Activated CD4-positive, alpha-beta T cell treated with anti-CD3 and anti-CD28 coated beads for 1 hour (primary cell): ENCODE measurements at places on chromosomes 16 and 17.

DNA sequence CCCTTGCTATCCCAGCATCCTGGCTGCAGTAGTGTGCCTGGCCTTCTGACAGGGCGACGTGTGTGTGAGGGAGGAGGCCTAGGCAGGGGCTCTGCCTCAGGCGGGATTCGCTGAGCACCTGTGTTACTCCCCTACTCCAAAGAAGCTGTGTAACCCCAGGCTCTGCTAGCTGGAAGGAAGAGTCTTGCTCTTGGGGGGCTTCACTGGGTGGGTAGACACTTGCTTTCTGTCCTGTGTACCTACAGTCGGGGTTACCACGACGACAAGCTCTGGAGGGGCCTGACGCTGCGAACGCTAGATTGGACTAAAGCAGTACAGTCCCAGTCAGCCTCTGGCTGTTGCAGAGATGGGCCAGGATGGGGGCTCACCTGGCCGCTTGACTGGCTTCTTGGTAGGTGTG lies 9.5 kb downstream of the EXOC7 start:
- DNase-seq, result no peak

DNA sequence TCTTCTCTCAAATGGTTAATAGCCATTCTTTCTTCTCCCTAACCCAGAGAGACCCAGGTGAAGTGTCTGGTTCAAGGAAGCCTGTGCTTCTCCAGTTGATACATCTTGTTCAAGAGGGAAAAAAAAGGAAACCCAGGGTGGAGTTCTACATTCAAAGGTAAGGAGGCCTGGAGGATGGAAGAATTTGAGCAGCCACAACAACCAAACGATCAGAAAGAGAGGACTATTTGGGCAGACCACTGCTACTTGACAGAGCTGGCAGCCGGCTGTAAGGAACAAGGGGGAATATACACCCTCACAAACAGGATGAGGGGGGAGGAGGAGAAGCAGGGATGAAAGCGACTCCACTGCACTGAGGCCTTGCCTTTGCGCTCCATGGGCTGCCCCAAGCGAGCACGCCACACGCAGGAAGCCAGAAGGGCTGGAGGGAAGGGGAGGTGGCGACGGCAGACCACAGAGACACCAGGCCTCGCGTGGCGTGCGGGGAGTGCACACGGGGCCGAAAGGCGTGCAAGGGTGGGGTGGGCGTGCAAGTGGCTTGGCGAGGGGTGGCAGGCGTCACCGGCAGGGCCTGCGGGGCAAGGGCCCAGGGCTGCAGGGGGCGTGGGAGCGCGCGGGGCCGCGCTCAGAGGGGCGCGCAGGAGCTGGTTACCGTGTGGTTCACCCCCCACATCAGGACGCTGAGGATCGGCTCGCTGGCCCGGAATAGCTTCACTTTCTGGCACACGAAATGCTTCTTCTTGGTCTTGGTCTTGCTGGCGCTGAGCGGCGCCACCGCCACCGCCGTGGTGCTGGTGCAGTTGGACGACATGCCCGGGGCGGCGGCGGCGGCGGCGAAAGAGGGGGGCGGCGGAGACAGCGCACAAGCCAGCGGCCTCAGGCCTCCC lies 499 bp downstream of the PIP4K2B start:
- DNase-seq, result no peak

GRCh38 chr16:80693553-80693952 lies 110.8 kb downstream of the CDYL2 start:
- no peak for DNase-seq

DNA sequence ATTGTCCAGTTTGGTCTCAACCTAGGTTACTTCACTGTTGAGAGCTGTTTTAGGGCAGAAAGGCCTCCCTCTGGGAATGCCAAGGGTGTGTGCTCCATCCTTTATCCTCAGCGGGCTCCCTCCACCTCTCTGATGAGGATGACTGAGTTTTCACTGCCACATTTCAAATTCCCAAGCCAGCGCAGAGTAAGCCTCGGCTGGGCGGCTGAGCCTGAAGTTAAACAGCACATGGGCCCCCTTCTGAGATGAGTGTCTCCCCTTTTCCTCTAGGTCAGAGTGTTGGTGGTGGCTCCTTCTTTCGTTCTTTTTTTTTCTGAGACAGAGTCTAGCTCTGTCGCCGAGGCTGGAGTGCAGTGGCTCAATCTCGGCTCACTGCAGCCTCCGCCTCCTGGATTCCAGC lies 5.5 kb upstream of the GCSH start:
- no peak for DNase-seq

GRCh38 chr17:36675250-36675649 lies 73.9 kb downstream of the MRM1 start:
- DNase-seq, result no peak

GRCh38 chr16:17343728-17344127 lies 127.0 kb downstream of the XYLT1 start:
- no peak for DNase-seq

- DNase-seq, result no peak
Observed at GRCh38 chr16:76899767-76900166, 291.2 kb upstream of the MON1B start.

DNA sequence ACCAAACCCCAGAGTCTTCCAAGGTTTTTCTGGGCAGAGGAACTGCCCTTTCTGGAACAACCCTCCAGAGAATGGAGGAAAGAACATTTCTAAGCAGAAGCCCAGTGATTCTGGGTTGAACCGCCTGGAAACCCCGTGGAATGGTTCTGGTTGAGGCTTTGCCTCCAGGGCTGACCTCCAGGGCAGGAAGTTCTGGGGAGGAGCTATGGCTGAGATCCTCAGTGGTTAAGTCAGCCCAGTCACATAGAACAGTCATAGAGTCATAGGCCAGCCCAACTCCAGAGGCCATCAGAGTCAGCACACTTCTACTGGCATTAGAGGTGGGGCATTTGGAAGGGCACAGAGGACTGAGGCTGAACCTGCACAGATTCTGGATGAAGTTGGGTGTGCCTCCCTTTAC lies 65.9 kb downstream of the SPACA3 start:
- no peak for DNase-seq

DNA sequence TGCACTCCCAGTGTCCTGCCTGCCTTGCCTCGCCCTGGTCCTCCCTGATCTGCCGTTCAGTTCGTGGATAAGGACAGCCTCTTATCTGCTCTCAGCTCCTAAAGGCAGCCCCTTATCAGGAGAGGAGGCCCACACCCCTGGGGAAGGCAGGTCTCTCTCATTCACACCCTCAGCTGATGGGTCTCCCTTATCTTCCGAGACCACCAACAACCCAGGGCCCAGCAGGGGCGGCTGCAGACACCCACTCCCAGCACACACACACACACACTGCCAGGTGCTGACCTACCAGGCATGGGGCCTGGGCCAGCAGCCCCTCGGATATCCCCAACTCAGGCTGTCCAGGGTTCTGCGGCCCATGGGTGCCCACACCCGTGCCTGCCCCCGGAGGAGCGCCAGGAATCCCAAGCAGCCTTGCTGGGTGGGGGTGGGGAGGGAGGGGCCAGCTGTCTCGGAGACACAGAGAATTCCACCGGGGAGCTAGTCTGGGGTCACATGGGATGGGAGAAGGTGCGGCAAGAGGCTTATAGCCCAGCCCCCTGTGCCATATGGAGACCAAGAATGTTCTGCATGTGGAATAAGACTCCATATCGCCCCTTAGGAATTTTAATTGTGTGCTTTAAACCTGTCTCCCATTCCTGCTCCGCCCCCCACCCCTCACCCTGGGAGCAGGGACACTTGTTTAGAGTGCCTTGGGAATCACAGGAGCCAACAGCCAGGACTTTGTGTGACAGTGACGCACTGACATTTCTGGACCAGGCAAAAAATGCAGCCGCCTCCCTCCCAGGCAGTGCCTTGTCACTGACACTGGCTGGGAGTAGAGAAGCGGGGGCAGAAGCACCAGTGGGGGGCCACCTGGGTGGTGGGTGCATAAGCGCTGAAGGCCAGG lies 41.9 kb upstream of the EMP2 start:
- no peak for DNase-seq

GRCh38 chr16:912322-912683 lies 58.5 kb downstream of the LMF1 start:
- no peak for DNase-seq

DNA sequence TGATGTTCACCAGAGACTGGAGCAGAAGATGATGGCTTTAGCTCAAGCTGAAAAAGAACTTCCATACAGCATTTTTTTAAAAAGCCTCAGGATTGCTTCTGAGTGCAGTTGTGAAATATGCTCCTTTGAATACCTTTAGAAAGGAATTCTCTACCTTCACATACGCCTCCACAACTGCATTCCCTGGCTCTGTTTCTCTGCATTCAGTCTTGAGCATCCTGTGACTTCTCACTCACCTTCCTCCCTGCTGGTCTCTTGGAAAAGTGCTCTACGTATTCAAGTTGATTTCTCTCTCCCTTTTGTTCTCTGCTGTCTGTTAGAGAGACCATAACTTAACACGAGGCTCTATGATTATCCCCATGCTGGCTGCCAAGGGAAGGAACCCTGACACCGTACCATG lies 34.5 kb downstream of the HS3ST2 start:
- DNase-seq, result no peak

GRCh38 chr17:2444382-2444781 lies 43.5 kb upstream of the MNT start:
- DNase-seq, result no peak

DNA sequence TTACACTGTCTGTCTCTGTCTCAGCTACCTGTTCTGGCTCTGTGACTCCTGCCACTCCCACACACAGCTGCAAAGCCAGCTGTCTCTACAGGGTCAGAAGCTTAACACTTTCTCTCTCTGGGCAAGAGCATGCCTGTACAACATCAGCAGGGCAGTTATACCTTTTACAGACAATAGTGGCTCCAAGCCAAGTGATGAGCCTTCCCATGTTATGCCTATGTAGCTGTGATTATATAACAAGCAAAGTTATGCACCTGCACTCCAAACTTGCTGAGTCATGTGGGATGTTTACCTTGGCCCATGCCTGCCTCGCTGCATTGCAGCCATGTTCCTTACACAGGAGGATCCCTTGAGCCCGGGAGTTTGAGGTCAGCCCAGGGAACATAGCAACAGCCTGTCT lies 31.8 kb upstream of the APPBP2 start:
- no peak for DNase-seq

- no peak for DNase-seq
Observed at GRCh38 chr17:5391678-5392077, 27.8 kb downstream of the NUP88 start.

- no peak for DNase-seq
Observed at GRCh38 chr17:69213059-69213813, 15.4 kb downstream of the ABCA10 start.

DNA sequence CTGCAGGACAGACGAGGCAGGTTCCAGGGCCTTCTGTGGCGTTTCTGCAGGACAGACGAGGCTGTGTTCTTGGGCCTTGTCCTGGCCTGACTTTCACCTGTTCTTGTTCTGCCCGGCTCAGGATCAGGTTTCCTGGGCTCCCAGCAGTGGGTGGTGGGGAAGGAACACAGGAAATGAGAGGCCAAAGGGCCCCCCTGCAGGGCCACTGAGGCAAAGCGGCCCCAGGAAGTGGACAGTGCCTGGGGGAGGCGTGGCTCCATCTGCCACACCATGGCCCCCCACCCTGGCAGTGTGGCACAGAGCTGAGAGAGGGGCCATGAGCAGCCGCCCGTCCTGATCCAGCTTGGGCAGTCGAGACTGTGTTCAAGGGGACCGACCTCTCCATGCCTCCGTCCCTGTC lies 20.7 kb downstream of the SPIRE2 start:
- no peak for DNase-seq

DNA sequence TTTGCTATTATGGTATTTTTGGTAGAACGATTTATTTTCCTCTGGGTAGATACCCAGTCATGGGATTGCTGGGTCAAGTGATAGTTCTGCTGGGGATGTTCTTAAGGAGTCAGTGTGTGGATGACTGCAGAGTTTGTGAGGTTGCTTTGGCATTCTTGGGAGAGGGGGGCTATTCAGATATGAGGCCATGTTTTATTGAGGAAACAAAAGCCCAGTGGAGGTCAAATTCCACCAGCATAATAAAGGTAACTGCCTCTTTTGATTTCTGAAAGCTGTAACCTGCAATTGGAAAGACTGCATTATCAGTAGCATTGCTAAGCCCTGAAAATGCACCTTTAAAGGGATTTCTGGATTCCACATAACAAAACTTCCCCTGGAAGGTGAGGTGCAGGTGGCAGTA lies 43.7 kb upstream of the HNF1B start:
- DNase-seq, result no peak

DNA sequence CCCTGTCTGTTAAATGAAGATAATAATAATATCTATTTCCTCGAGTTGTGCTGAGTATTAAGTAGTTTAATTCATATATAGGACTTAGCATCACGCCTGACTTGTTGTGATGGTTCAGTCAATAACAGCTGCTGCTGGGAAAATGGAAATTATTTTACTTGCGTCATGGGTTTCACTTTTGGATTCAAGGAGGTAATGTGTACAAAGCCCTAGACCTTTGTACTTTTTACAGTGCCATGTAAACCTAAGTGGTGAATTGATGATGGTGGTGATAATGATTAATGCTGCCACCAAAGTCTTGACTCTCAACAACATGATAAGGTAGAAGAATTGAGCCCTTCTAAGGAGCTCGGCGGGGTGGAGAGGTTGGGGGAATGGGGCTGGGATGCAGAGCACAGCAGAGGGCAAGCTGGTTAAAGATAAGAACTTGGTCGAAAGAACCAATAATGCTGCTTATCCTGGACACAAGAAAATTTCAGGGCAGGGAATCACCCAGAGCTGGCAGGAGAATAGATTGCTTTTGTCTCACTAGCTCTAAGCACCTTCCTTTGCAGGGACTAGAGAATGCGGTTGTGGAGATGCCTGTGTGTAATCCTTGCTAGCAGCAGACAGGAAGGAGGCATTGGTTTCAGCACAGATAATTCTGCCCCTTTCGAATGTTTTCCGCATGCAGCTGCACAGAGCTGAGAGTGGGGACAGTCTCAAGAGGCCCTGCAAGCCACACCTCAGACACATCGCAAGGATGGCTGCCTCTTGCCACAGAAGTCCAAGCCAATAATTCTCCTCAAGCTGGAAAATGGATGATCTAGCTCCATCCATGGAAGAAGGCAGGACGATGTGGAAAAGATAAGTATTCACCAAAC lies 187.1 kb downstream of the TMEM114 start:
- no peak for DNase-seq

DNA sequence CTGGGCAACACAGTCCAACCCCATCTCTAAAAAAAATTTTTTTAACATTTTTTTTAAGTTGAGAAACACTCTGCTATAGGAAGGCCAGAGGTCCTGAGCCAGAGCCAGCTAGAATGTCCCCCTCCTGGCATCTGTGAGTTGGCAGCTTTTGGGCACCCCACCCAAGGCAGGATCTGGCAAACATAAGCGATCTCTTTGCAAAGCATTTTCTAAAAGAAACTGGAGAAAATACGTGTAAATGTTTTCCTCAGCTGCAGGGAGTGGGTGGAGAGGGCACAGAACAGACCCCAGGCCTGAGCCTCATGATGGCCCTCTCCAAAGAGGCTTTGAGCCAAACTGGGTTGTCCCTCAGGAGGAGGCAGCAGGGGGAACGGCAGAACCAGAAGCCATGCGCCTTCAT lies 11.7 kb downstream of the CAVIN1 start:
- DNase-seq, result no peak

GRCh38 chr16:17359788-17360390 lies 110.9 kb downstream of the XYLT1 start:
- no peak for DNase-seq
